ENCODE measurements at places on chromosomes 5 and 9.

GRCh38 chr9:111943746-111944145, 47.1 kb downstream of the UGCG start:
- no peak for DNase-seq

DNA sequence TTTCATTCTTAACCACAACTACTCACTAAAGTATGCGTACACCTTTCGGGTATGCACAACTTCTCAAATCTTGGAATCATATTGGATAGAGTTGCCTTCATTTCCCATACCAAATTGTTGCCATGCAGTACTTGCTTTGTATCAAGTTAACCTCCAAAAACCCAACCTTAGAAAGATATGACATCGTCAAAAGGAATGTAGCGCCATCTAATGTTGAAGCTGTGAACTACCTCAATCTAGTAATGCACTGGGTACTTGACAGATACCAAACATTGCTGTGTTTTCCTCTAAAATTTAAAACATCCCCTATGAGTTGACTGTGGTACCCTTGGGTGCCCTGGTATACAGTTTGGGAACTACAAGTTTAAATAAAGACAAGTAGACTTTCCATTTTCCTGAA, 318.4 kb downstream of the ARL15 start:
- peak; percentile 33 for DNase-seq

DNA sequence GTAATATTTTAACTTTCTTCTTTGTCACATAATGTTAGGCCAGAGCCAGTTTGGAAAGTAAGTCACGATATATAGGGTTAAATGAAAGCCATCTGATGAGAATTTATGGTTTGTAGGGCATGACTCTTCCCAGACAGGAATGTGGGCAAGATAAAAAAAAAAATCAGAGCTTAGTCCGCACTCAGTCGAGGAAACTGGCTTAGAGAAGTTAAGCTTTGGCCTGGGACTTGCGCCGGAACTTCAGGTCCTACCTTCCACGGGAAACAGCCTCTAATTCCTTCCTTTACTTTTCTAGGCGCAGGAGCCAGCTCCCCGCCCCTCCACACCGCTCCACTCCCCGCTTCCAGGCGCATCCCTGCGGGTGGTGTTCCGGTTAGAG, 475 bp downstream of the DDX31 start:
- peak; percentile 77 for DNase-seq

GRCh38 chr5:76521240-76521758, 101.9 kb downstream of the F2RL2 start:
- DNase-seq = peak; percentile 32

DNA sequence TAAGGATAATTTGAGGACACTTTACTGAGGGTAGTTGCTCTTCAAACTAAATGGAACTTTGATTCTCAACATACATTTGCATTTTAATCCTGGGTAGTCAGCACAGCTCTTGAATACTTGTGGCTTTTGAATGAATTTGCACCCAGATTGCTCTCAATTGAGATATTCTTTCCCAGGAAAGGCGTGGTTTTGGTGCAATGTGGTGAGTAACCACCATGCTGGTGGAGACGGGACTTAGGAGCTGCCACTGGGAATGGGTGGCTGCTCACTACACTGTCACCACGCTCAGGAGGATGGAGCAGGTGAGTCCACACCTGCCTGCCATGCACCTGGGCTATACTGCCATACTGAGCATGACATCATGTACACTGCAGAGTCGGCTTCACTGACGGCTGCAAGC, 99.2 kb downstream of the IRX1 start:
- no peak for DNase-seq

DNA sequence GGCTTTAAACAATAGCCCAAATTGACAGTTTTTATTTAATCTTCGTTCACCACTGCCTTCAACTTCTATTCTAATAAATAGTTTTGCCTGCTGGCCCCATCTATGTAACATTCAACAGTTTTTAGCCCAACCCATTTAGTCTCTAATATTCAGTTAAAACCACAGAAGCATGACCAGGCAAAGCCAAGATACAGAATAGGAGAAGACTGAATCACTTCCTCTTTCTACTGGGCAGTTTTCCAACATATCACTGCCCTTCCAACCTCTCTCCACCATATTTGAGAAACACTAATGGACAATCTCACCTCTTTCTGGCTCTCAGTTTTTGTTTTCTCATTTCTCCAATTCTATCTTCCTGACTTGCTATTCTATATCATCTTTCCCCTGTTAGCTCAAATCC, 352.9 kb downstream of the DNAH5 start:
- peak; percentile 86 for DNase-seq

- no peak for DNase-seq
Measured at GRCh38 chr5:133381571-133382365, 230.6 kb downstream of the FSTL4 start.

DNA sequence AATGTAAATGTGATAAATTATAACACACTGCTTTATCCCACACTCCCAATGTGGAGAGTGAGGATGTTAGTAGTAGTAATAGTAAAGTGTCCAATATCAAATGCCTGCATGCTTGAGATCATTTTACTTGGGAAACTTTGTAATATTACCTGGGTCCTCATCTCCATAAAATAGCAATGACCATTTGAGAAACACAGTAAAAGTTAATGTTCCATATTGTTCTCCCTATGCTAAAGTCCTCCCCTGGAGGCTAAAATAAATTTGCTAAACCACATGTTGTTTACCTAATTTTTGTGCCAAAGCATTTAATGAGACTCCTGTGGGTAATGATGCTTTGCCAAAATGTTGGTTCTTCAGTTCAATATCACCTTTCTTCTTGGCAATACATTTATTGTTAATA, 291.2 kb downstream of the CDH10 start:
- no peak for DNase-seq

- DNase-seq = peak; percentile 95
Measured at GRCh38 chr9:123562844-123563346, 206.9 kb downstream of the CRB2 start.

GRCh38 chr5:87329114-87329513, 61.4 kb downstream of the RASA1 start:
- no peak for DNase-seq

GRCh38 chr9:73215249-73215648, 63.6 kb downstream of the ANXA1 start:
- DNase-seq = no peak

GRCh38 chr5:85049020-85049419, 664.3 kb upstream of the EDIL3 start:
- no peak for DNase-seq

GRCh38 chr5:107204413-107204812, 466.3 kb downstream of the EFNA5 start:
- DNase-seq = no peak

DNA sequence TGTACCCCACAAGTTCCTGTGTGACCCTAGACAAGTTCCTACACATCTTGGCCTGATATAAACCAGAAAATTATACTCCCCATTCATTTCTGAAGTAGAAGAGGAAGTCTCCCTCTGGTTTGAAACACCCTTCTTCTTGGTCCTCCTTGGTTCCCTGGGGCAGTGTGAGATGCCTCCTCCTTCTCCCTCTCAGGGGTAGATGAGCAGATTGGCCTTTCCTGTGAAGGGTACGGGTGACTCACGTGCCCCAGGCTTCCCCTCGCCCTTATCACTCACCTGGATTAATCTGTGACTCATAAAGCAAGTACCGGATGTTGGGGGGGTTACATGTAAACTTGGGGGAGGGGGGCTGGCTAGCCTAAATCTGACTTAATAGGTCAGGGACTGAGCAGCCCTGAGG, 11.1 kb upstream of the AQP3 start:
- DNase-seq = peak; percentile 27

GRCh38 chr5:172777881-172778814, 7.2 kb upstream of the DUSP1 start:
- peak; percentile 87 for DNase-seq

DNA sequence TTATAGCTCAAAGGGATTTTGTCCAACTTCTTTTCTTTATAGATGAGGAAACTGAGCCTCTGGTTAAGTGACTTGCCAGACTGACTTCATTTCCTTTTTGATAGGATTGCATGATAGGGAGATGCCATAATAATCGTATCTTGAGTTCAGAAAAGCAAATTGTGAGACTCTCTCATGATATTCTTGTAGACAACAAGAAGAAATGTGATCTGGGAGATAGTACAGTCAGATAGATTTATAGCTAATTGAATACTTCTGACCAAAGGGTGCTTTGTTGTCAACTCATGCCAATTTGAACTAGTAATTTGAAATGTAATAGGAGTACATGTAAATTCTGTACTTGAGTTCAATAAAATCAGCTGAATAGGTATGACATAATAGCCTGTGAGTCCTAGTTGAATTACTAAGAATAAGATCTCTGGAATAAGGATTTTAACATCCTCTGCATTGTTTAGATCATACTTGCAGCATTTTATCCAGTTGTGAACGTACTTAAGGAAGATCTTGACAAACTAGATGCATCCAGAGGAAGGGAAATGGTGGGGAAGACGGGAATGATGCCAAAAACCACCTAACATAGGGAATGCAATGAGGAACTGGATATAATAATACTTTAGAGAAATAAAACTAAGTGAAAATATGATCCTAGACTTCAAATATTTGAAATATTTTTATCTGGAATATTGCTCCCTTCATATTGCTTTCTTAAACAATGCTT, 25.5 kb downstream of the CWC27 start:
- DNase-seq = peak; percentile 32

GRCh38 chr9:113678119-113678858, 197.8 kb upstream of the ZNF618 start:
- no peak for DNase-seq

DNA sequence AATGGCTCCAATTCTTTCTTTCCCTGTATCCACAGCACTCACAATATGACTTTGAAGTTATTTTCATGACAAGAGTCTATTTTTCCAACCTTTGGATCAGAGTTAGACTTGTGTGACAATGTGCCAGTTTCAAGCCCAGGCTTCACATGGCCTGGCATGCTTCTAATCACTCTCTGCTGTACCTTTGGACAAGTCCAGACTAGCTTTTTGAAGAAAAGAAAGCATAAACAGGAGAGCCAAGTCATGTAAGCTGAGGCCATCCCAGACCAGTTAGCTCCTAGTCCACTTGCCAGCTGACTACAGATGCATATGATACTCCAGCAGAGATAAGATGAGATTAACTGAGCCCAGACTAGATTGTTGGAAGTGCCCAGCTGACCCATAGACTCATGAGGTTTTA, 513.6 kb upstream of the C9orf72 start:
- no peak for DNase-seq
